ENCODE measurements at places on chromosomes 6 and 20. TPM values are rescaled to one million over a fixed set of nuclear protein-coding genes. Genes with fewer than 3 reads are reported as not detected.

GRCh38 chr20:54138427-54138826 lies 35.4 kb downstream of the CYP24A1 start:
- no peaks in the 10 kb centered on the region for H3K36me3 ChIP-seq
- no peaks in the 10 kb centered on the region for H3K4me1 ChIP-seq
- no peak overlapping the region for H3K4me3 ChIP-seq
- H3K27me3 ChIP-seq: no peaks in the 10 kb centered on the region
- no peak overlapping the region for H3K27ac ChIP-seq
- DNase-seq: no peak

- H3K4me1 ChIP-seq: no peaks in the 10 kb centered on the region
- peak; percentile 26 for DNase-seq
- no peaks in the 10 kb centered on the region for H3K36me3 ChIP-seq
- no peak overlapping the region for H3K4me3 ChIP-seq
- H3K27me3 ChIP-seq: no peaks in the 10 kb centered on the region
- no peak overlapping the region for H3K27ac ChIP-seq
These were observed 44.9 kb downstream of the IRF4 start for GRCh38 chr6:436308-437036.

DNMT3B gene
- total RNA-seq: 1.8 TPM

- DNase-seq: no peak
- no peak overlapping the region for H3K27ac ChIP-seq
- no peaks in the 10 kb centered on the region for H3K36me3 ChIP-seq
These were observed 17.3 kb downstream of the EEF1E1 start for GRCh38 chr6:8085053-8085511.

INSM1 gene
- 0.48 TPM for total RNA-seq

DNA sequence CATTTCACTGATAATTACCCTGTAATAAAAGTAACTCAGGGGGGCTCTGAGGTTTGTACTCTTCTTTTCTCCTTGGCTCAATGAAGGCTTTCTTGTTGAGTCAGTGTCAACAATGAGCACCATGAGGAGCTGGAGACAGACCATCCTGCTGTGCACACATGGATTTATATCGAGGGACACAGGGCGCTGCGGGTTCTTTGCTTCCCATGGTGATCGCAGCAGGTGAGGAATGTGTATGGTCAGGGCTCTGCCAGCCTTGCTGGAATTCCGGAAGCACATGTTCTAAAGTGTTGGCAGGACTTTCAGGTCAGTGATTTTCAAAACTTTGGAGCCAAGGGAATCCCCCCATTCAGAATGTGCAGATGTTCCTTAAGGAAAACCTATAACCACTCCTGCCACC lies 27.1 kb downstream of the SMOC2 start:
- no peak overlapping the region for H3K27ac ChIP-seq
- DNase-seq: no peak
- H3K4me1 ChIP-seq: no peaks in the 10 kb centered on the region
- H3K27me3 ChIP-seq: no peaks in the 10 kb centered on the region

DNA sequence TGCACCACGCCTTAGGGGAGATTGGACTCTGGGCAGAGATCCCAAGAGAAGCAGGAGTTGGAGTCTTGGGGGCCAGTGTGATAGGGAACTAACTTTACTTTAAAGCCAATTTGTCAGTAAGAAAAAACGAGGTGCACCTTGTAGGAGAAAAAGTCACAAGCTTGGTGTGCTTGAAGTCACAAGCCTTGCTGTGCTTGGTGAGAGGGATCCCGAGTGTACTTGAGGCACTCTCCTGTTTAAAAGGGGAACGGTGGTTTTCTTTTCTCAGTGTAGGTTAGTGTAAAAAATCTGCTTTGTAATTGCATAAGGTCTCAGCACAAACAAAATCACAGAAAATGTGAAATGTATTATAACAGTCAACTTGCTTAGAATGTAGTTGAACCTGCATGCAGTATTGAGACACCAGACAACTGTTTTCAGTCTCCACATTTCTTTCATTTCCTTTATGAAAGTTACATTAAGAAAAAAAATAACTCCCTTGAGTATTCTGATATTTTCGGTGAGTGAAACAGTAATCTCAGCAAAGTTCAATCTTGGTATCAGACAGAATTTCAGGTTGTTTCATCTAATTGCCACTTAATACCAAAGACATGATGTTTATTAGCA lies 111.1 kb upstream of the DUSP22 start:
- H3K27me3 ChIP-seq: no peaks in the 10 kb centered on the region
- no peak overlapping the region for H3K27ac ChIP-seq
- no peaks in the 10 kb centered on the region for H3K4me1 ChIP-seq
- H3K36me3 ChIP-seq: no peaks in the 10 kb centered on the region
- no peak overlapping the region for H3K4me3 ChIP-seq

- no peaks in the 10 kb centered on the region for H3K27me3 ChIP-seq
- H3K4me1 ChIP-seq: no peaks in the 10 kb centered on the region
- DNase-seq: no peak
These were observed 447.3 kb downstream of the HDGFL1 start for GRCh38 chr6:23016696-23017095.

DNA sequence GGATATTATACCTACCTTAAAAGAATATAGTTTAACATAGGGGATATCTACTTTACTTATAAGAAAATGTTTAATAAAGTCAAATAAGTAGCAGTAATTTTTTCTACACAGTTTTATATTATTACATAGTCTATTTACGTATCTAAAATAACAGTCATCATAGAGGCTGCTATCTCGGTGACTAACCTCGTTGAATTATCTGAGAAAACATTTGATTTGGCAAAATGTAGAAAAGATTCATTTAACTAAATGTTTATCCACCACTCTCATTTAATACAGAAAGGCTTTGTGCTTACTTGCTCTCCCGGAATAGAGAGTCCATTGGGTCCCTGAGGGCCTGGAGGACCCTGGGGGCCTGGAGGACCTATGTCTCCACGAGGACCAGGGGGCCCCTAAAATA lies 103.6 kb downstream of the COL12A1 start:
- no peaks in the 10 kb centered on the region for H3K36me3 ChIP-seq
- H3K27ac ChIP-seq: no peak overlapping the region
- H3K27me3 ChIP-seq: no peaks in the 10 kb centered on the region
- H3K4me3 ChIP-seq: no peak overlapping the region
- DNase-seq: no peak

- no peak for DNase-seq
- H3K4me3 ChIP-seq: no peak overlapping the region
- H3K36me3 ChIP-seq: no peaks in the 10 kb centered on the region
- H3K27ac ChIP-seq: no peak overlapping the region
These were observed 46.9 kb downstream of the CPXM1 start for GRCh38 chr20:2753461-2754040.

DNA sequence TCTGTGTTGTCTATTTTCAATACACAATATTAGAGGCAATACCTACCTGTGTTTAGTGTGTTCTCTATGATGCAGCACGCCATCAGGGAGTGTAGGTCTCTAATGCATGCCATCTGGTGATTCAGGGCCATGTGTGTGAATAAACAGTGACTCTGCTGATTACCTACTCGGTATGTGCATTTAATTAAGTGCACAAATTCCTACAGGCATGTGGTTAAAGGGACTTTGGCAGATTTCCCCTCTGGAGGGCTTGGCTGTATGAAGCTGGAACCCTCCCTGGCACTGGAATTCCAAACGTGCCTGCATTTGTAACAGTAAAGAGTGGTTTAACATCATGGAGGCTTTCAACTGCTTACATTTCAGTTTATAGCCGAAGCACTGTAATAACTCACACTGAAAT lies 401.5 kb upstream of the SASH1 start:
- DNase-seq: no peak
- no peak overlapping the region for H3K27ac ChIP-seq
- no peaks in the 10 kb centered on the region for H3K36me3 ChIP-seq
- H3K4me1 ChIP-seq: no peaks in the 10 kb centered on the region
- no peak overlapping the region for H3K4me3 ChIP-seq

- peaks cover 4% of the 10 kb centered on the region for H3K4me1 ChIP-seq
- peak; percentile 53 for DNase-seq
- H3K36me3 ChIP-seq: no peaks in the 10 kb centered on the region
- no peak overlapping the region for H3K4me3 ChIP-seq
- no peak overlapping the region for H3K27ac ChIP-seq
- H3K27me3 ChIP-seq: no peaks in the 10 kb centered on the region
These were observed 48.6 kb downstream of the SLC2A10 start for GRCh38 chr20:46757754-46758678.

DNA sequence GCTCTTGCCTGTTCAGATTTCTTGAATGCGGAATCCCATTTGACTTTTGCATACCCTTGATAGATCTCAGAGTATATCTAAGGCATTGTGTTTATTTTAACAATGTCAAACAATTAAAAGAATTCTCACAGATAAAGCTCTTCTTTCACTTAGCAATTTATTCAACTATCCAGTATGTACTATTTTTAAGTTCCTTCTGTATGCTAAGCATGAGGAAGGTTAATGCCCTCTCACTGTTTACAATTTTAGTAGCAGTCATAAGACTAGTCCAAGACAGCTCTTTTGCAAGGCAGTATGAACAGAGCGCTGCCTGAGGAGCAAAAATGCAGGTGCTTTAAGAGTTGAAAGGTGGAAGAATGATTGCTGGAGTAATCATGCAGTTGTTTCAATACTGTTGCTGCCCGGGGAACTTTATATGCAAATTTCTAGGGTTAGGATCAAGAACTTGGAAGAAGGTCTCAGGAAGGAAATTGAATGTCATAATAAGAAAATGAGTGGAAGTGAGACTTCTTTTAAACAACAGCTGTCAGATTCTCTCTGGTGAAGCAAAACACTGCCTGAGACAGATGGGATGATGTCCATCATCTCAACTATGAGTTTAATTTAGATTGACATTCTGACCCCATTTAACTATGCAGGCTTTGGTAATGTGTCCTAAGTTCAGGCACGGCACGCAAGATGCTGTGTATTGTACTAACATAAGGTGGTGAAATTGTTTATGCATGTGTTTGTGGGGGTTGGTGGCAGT lies 1303.5 kb upstream of the CITED2 start:
- no peak overlapping the region for H3K27ac ChIP-seq
- H3K4me1 ChIP-seq: no peaks in the 10 kb centered on the region
- H3K36me3 ChIP-seq: no peaks in the 10 kb centered on the region
- no peak for DNase-seq

DNA sequence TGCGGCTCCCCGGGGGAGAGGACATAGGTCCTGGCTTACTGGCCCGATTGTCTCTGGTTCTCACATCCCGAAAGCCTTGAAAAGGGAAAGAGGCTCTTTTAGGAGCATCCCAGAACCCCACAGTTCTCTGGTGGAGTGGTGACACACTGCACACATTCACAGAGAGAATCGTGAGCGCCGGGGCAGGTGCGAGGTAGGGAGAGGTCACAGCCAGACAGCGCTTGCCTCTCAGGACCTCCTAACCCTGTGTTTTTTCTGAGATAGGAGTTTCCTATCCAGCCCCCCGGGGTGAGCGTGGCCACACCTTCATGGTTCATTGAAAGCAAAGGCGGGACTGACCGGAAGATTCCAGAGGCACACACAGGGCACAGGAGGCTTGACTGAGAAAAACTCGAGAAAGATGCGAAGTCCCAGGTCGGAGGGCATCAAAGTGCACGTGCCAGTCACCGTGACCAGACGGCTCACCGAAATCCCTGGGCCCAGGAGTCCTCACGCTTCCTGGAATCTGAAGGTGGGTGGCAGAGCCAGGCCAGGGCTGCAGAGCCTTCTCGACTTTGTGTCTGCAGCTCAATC lies 46.5 kb upstream of the FRMD1 start:
- no peaks in the 10 kb centered on the region for H3K36me3 ChIP-seq
- DNase-seq: peak; percentile 40
- H3K27ac ChIP-seq: no peak overlapping the region
- H3K27me3 ChIP-seq: no peaks in the 10 kb centered on the region

DNA sequence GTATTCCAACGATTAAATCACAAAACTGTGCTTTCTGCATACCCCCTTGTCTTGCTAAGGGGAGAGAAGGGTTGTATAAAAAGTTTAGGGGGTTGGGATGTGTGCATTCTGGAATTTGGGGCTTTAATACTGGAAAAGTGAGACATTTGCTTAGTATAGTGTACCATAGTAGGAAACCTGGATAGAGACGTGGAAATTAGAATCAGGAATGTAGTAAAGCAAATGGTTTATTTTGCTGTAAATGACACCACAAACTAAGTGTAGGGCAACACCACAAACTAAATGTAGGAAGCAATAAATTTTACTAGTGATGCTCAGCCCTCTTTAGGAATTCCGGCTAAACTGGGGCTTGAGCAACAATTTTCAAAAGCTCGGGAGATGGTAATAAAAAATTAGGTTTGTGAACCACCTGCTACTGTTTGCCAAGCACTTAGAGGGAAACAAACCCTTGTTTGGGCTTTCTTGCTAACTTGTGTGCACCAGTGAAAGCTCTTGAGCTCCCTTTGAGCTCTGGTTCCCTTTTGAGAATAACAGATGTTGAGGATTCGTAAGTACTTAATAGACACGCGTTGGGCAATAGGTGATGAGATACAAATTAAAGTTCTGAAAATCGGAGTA lies 13.8 kb downstream of the BRD2 start:
- DNase-seq: no peak
- no peaks in the 10 kb centered on the region for H3K4me1 ChIP-seq
- no peak overlapping the region for H3K27ac ChIP-seq
- H3K27me3 ChIP-seq: no peaks in the 10 kb centered on the region
- H3K36me3 ChIP-seq: peaks cover 17% of the 10 kb centered on the region
- H3K4me3 ChIP-seq: no peak overlapping the region

SLC4A11 gene
- 3.1 TPM for total RNA-seq

DNA sequence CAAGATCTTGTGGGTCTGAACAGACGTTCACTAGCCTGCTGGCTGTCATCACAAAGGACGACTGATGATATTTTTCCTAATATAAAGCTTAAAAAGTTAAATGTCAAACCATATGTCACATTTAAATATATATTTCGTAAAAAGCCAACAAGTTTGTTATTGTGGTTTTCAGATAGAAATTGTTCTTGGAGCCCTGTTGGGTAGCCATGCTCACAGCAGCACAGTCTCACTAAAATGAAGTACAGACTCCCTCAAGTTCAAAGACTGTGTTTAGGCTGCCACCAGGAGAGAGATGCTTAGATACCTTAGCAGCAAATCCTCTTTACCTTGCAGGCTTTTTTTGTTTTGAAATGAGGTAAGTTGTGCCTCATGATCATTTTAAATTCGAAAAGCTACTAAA lies 17.8 kb downstream of the EEF1E1 start:
- H3K36me3 ChIP-seq: no peaks in the 10 kb centered on the region
- no peaks in the 10 kb centered on the region for H3K27me3 ChIP-seq
- H3K4me3 ChIP-seq: no peak overlapping the region
- DNase-seq: no peak
- no peaks in the 10 kb centered on the region for H3K4me1 ChIP-seq

- no peaks in the 10 kb centered on the region for H3K36me3 ChIP-seq
- no peak for DNase-seq
- no peaks in the 10 kb centered on the region for H3K4me1 ChIP-seq
These were observed 237.7 kb upstream of the AGPAT4 start for GRCh38 chr6:161511447-161512095.

DNA sequence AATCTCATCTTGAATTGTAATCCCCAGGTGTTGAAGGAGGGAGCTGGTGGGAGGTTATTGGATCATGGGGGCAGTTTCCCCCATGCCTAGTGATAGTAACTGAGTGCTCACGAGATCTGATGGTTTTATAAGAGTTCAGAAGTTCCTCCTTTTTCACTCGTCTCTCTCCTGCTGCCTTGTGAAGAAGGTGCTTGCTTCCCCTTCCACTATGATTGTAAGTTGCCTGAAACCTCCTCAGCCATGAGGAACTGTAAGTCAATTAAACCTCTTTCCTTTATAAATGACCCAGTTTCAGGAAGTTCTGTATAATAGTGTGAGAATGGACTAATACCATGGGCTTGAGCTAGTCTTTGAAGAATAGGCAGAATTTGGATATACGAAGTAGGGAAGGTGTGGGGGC lies 113.9 kb downstream of the RIN2 start:
- no peaks in the 10 kb centered on the region for H3K4me1 ChIP-seq
- no peak overlapping the region for H3K27ac ChIP-seq
- no peaks in the 10 kb centered on the region for H3K36me3 ChIP-seq
- no peak for DNase-seq
- H3K27me3 ChIP-seq: no peaks in the 10 kb centered on the region
- no peak overlapping the region for H3K4me3 ChIP-seq
